ENCODE measurements at places on chromosomes 3 and 15. TPM values are rescaled to one million over a fixed set of nuclear protein-coding genes. Genes with fewer than 3 reads are reported as not detected.

Gene SYNPR
- 0.18 TPM for total RNA-seq

Gene AGBL1
- total RNA-seq = 0.13 TPM

Gene CYP1A2
- total RNA-seq = 0.13 TPM

DNA sequence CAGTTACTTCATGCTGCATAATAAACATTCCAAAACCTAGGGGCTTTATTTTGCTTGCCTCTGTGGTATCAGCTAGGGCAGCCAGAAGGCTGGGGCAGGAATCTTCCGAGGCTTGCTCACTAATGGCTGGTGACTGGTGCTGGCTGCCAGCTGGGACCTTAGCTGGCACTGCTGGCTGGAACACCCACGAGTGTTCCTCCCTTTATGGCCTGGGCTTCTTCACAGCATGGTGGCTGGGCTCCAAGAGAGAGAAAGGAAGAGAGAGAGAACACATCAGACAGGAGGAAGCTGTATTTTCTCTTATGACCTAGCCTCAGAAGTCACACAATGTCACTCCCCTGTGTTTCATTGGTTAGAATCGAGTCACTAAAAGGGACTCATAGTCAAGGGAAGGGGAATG, 23.9 kb upstream of the CDCP1 start:
- ATAC-seq = no peak

Gene GOLGA8T
- not detected for total RNA-seq

Gene INSYN1
- total RNA-seq = 22.8 TPM

Gene PRR23B
- 0.13 TPM for total RNA-seq

Gene MLF1
- 21.7 TPM for total RNA-seq

GRCh38 chr3:43970920-43971319, 270.8 kb upstream of the TOPAZ1 start:
- peak; percentile 48 for ATAC-seq

- peak; percentile 74 for ATAC-seq
Observed at GRCh38 chr15:67456677-67457529, 64.0 kb upstream of the C15orf61 start.

GRCh38 chr15:78108300-78109084, 16.1 kb downstream of the SH2D7 start:
- peak; percentile 93 for ATAC-seq

DNA sequence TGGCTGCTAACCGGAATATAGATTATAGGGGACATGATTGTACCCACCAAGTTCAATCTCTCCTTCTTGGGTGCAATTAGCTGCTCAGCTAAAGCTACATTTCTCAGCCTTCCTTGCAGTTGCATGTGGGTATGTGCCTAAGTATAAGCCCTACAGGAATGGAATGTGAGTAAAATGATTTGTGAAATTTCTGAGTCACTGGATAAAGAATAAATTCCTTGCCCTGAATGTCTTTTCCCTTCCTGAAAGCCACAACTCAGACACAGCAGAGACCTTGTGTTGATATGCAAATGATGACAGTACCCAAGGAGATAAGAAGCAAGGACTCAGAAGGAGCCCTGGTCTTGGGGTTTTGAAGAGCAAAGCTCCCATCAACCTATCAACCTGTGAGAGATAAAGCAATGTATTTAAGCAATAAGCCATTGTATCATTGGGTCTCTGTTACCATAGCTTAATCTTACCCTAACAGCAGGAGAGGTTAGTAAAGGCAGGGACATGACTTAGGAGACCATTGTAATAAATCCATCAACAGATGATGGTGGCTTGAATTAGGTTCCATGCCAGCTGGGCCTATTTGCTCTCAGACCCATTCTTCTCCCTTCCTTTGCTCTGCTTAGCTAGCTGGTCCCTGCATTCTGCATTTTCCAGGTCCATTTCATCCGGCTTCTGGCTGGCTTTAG, 25.6 kb upstream of the ZNF280D start:
- no peak for ATAC-seq

- no peak for ATAC-seq
Observed at GRCh38 chr3:177336873-177337450, 139.7 kb upstream of the TBL1XR1 start.

DNA sequence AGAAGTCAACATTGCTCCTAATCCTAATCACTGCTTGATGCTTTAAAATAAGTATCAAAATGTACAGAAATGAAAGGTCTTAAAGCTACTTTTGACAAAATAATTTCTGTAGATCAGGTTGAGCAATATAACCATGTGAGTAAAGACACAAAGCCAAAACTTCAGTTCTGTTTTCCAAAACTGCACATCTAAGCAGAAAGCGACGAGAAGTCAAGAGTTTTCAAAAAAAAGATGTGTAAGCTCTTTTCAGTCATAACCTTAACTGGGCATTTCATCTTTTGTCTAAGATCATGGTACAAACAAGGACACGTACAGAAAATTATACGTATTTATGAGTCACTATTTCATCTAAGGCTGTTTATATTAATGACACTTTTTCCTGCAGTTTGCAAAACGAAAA, 608.8 kb downstream of the FOXP1 start:
- no peak for ATAC-seq

All from motor neuron (in vitro differentiated cells).